ENCODE measurements at places on chromosomes 12 and 14. TPM values are rescaled to one million over a fixed set of nuclear protein-coding genes. Genes with fewer than 3 reads are reported as not detected.

DNA sequence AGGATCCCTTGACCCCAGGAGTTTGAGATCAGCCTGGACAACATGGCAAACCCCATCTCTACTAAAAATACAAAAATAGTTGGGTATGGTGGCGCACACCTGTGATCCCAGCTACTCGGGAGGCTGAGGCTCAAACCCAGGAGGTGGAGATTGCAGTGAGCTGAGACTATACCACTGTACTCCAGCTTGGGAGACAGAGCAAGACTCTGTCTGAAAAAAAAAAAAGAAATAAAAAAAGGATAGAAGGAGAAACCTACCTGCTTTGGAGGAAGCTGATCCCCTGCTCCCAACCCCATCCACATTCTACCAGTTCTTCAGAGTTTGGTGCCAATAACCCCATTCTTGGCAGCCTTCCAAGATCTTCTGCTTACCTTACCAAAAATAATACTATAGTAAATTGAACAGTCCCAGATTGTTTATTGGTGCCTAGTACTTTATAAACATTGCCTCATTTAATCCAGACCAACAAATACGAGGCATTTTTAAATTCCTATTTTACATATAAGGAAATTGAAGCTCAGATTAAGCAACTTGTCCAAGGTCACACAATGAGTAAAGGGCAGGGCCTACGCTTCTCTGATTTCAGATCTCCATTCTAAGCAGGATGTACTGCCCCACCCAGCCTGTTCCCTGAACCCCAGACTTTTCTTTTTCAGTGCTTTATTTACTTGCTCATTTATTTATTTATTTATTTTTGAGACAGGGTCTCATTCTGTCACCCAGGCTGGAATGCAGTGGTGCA is 33.2 kb upstream of the FAM222A start:
- no peak for DNase-seq

Gene KRT71
- not detected for total RNA-seq

DNA sequence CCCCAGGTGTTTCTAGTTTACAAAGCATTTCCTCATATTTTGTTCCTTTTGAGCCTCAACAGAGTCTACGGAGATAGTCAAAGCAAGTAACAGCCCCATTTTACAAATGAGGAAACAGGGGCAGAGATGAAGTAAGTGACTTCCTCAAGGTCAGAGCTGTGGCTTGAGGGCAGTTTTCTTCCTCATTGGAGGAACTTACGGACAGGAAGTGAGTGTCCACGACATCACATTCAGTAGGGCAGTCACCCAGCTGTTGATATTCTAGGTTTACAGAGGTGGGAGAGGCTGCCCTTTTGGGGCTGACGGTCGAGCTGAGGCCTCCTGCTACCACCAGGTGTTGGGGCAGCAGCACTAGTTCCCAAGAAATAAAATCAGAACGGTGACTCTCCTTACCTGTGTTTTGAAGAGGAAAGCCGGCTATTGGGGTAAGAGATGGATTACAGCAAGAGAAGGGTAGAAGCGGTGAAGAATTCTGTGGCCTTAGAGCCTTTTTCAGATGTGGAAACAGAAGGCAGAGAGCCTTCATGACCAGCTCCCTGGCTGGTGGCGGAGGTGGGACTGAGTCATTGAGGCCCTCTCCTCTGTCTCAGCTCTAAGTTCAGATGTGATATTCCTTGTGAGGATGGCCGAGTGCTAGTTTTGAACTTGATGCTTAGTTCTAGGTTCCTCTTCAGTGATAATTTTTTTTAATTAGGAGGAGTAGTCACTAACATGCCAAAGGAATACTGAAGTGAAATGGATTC is 41.7 kb downstream of the SUSD6 start:
- no peak for DNase-seq

GRCh38 chr12:4450551-4451112 is 5.0 kb upstream of the FGF6 start:
- no peak for DNase-seq

DNA sequence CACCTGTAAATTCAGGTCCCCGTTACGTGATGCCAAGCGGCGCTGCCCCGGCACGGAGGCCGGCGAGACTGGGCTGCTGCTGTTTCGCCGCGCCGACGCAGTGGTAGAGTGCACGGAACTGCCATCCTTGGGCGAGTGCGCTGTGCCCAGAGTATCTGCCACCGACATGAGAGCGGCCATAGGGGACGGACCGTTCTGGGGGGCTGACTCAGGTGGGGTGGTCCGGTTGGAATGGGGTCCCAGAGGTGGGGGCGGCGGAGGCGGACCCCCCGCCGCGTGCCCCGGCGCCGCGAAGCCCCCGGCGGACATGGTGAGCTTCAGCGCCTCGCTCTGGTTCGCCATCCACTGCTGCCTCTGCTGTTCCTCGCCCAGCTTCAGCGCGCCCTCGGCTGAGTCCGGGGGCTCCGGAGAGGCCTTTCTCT is 2.8 kb downstream of the IRF2BPL start:
- DNase-seq: no peak

- DNase-seq: no peak
These were observed 1154.7 kb upstream of the FLRT2 start for GRCh38 chr14:84375235-84375634.
